NCI-H2081 (cell line): ENCODE measurements at places on chromosomes 3 and 15.

DNA sequence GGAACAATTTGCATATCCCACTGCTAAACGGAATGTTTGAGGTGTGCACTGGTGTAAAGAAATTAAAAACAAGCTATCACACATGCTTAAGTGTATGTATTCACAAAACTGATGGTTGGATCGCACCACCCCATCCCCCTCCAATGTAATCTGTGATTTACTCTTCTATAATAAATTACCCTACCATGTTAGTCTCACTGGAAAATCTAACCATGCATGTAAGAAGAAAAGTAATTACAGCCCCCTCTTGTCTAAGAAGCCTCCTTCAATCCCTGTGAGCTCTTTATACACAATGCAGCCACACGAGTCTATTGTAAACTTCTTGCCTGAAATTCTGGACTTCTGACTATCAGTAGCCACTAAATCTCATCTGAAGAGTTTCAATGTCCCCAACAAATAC is 173.6 kb downstream of the ZBTB20 start:
- DNase-seq: no peak

DNA sequence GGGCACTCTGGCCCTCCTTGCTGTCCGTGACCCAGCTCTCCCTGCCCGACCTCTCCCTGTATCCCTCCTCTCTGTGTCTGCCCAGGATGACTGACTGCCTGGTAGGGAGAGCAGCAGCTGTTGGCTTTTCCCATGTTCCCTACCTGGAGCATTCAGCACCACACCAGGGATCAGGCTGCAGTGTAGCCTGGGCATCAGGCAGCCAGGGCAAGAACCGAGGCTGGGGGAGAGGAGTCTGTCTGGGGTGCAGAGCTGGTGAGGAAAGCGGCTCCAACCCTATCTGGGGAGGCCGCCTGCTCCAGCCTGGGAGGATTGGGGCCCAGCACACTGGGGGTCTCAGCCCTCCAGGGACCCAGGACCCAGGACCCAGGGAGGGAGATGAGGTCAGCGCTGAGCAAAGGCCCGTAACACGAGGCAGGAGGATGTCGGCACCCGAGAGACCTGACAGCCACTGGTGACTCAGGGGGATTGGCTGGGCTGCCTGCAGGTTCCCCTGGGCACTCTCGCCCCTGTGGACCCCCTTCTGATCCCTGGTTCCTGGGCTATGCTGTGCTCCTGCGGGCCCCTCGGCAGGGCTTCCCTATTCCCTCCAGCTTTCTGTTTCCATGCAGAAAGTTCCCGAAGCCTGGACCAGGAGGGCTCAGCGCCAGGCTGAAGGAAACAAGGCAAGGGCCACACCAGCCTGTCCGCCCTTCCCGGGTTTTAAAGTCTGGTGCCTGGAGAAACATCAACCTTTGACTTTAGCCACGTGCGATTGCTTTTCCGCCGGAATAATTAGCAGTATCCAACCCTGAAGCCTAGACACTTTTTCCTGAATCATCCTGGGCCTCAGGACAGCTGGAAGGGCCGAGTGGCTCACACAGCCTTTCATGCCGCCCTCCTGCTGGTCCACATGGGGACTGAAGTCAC is 128.2 kb upstream of the MEF2A start:
- DNase-seq: no peak

DNA sequence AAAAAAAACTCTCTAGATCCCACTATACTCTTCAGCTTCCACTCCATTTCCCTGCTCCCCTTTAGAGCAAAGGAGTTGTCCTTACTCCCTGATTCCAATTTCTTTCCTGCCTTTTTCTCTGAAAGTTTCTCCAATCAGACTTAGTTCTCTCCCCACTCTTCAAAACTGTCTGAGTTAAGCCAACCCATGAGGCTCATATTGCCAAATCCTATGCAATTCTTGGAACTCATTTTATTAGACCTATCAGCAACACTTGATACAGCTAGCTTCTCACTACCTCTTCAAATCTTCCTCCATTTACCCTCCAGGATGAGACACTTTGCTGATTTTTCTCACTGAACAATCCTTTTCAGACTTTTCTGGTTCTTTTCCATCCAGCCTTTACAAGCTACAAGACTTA is 233.1 kb downstream of the THRB start:
- no peak for DNase-seq

DNA sequence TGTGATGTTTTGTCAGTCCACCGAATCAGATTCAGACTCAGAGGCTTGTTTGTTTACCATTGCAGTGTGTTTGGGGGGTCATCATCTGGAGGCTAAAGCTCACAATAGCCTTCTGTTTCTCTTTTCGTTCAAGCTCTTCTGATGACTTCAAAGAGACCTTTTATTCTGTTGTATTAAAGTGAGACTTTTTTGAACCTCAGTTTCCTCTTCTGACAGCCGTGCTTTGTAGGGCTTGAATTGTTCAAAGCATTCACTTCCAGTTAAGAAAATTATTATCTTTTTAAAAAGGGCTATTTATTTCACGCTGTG is 1.3 kb downstream of the PXK start:
- no peak for DNase-seq

- no peak for DNase-seq
These were observed 46.2 kb downstream of the CCDC12 start for GRCh38 chr3:46930166-46930944.

DNA sequence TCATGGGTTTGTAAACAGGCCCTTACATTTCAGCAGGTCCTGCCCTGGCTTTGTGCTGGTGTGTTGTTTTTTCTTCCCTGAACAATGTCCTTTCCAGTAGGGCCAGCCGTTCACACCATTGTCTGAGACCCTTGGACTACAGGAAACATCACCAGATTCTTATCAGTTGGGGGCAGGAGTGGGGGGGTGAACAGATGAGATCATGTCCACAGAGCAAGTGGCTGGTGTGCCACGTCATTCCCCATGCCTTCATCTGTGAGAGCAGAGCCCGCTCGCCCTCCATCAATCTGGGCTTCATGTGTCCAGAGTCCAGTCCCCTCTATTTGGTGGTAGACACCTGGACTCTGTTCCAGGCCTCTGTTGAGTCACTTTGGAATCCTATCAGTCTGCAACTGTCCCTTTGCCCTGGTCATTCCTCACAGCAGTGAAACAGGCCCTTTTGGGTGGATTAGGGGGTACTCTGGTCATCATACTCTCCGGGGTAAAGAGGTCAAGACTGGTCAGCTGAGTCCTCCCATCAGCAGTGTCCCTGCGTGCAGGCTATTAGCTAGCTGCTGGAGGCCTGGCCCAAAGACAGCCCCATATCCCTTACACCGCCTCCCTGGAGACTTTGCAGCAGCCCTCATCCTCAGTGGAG is 15.0 kb downstream of the SEMA3G start:
- DNase-seq: no peak

DNA sequence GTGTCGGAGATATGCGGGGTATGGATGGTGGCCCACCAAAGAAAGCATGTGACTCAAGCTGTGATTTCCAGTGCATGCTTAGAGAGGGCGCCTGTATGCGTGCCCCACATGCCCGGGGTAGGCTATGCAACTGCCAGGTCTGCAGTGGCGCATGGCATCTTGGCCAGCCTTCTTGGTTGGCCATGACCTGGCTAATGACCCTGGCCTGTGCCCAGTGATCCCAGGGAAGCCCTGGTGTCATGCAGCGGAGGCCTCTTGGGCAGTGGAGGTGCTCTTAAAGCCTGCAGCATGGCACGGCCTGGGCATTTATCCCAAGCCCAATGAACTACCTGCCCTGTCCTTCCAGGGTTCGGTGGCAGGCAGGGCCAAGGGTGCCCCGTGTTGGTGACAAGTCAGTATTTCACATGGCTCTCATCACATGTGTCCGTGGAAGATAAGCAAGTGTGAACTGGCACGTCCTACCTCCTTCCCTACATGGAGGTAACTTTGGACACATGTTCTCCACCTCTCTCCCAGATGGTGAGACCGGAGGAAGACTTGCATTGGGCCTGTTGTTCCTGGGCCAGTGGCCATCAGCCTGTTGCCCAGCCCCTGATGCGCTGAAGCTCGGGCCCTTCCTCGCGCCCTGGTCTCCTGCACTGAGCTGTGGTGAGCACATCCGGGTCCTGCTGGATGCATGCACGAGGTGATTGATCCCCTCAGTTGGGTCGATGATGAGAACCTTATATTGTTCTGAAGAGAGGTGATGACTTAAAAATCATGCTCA is 192.0 kb downstream of the UBE3A start:
- DNase-seq: no peak

DNA sequence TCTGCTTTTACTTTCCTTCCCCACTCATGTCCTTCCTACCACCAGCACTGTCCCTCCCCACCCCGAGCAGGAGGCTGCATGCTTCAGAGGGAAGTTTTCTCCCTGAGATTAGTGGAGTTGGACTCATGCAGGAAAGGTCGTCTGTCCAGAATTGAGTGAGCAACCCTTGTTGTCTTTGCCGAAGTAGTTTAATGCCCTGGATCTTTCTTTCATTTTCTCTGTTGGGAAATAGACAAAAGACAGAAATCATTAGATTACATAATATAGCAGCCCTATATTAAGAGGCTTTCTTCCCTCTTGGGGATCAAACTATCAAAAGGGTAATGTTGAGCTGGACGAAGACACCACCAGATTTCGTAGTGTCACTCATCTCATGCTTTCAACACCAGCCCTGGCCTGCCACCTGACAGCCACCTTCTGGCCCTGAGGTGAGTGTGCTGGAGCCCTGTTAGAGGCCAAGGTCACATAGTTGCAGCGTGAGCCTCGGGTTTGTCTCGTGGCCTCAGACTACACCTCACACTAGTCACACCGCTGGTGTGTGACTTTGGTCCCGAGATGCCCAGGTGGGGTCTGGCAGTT is 231.0 kb downstream of the ITPR1 start:
- DNase-seq: no peak

DNA sequence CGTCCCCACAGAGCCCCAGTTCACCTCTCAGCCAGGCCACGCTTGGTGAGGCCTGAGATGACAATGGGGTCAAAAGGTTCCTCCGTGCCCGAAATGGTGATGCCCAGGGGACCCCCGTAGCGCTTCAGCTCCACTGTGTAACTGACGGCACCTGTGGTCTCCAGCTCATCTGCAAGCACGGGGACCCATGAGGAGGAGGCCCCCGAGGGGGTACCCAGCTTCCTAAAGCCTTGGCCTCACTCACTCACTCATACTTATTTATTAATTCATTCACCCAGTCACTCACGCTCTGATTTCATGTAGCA is 30.4 kb downstream of the GRIP2 start:
- no peak for DNase-seq

- no peak for DNase-seq
These were observed 8.5 kb downstream of the BAHD1 start for GRCh38 chr15:40449275-40449674.

DNA sequence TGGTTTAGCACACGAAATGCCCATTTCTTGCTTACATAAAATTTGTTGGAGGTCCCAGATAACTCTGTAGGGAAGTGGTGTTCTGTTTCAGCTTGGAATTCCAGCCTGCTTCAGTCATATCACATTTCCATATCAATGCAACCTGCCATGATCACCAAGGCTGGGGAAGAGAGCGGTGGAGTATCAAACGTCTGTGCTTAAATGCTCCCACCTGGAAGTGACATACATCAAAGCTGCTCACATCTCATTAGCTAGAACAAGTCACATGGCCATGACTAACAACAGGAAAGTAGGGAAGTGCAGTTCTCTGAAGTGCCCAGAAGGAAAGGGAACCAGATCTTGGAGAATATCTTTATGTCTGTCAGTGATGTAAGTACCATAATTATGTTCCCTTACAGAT is 130.2 kb upstream of the CFAP20DC start:
- DNase-seq: no peak

- DNase-seq: peak; percentile 35
These were observed 171.7 kb downstream of the NSMCE3 start for GRCh38 chr15:29097971-29098370.

DNA sequence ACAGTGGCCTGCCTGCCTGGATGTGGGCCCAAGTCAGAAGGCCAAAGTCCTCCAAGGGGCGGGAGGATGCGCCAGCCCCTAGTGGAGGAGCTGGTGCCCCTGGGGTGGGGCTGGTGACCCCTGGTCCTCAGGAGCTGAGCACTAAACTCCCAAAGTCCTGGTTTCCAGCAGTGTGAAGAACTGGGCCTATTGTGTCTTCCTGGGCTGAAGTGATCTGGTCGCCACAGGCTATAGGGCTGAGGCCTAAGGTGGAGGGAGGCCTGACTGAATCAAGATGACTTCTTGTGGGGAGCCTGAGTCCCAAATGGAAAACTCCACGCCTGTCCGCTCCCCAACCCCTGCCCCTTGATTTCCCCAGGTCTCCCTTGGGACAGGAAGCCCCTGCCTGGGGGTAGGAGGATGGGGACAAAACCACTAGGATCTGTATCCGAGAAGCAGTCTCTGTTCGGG is 753 bp upstream of the FES start:
- DNase-seq: no peak

DNA sequence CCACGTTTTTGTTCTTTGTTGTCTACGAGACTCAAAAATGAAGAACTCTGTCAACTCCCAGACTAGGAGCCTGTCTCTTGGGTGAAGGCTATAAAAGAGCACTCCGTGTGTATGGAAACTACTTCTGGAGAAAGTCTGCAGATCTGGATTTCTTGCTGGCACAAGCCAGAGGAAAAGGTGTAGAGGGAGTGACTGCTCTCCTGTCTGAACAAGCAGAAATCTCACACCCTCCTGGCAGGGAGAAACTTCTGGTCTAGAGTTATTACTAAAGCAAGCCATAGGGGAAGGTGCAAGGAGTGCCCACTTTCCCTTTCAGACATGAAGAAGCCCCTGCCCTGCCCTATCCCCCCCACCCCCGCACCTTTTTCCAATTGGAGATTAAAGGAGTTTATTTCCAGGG is 9.5 kb downstream of the PLAAT1 start:
- no peak for DNase-seq

DNA sequence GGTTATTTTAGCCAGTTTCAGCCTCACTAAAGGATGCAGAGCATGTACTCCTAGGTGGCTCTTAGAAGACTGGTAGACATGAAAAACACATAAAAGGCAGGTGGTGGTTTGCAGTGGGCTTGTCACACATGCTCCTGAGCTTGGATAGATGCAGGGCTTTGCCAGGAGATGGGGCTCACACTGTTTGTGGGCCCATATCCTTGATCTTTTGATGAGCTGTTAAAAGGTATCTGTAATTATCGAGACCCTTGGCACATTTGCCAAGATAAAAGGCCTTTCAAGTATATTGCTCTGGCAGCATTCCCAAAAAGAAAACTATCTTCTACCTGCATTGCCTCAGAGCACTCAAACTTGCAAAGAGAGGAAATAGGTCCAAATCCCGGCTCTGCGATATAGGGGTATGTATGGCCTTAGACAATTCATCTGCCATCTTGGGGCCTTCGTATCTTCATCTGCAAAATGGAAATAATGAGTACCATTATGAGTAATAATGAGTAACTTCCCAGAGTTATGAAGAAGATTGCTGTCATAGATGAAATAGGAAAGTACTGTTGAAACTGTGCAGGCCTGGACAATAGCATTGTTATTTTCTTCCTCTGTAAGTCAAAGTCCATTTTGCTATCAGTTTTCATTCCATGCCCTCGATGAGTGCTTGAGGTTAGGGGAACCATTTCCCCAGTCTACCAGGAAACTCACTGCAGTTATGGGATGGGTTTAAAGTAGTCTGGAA is 172.7 kb downstream of the SYNPR start:
- no peak for DNase-seq
